ENCODE measurements at places on chromosomes 7 and 10.

DNA sequence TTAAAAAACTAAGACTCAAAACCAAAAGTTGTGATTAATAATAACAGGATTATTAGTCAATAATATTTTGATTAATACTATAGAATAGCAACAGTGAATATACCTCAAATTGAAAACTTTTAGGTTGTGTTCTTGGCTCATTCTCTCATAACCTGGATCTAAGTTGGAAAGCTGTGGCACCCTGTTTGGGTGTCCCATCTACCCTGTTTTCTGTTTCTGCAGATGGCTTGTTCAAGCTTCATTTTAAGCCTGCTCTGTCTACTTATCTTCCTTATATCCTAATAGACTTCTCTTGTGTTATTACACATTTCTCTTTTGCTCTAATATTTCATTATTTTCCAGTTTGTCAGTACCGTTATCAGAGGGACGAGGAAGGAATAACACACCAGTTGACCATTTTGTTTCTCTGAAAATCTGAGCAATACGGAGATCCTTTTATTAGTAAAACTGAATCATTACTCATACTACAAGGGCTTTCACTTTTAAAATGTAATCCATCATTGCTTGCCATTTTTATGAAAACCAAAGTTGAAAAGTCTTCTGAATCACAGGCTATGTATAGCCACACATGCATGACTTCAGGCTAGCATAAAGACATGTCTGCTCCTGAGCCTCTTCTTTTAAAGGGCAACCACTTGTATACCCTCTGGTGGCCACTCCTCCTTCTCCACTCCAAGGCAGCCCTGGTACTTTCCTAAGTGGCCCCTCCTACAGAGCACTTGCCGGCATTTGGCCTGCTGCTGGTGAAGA is 22.3 kb downstream of the COX15 start:
- no peak for DNase-seq

DNA sequence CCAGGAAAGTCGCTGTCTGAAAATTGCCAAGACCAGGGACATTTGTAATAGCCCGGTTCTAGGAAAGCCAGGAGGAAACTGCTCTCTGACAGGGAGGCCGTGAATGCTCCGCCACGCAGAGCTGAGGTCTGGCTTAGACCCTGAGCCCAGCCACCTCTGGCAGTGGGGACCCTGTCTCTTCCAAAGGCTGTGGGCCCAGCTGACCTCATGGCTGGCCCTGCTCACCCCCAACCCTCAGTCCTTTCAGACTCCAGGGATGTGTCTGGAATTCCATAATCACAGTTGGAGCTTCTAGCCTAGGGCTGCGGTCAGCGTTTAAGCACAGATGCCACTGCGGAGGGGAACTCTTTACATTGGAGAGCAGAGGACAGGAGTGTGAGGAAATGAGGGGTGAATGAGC is 6.6 kb upstream of the VIPR2 start:
- DNase-seq: no peak

GRCh38 chr10:68327889-68328786 is 3.7 kb upstream of the HNRNPH3 start:
- no peak for DNase-seq

GRCh38 chr10:1240341-1240775 is 184.2 kb downstream of the WDR37 start:
- no peak for DNase-seq

GRCh38 chr10:101070098-101070497 is 8.3 kb downstream of the KAZALD1 start:
- no peak for DNase-seq

DNA sequence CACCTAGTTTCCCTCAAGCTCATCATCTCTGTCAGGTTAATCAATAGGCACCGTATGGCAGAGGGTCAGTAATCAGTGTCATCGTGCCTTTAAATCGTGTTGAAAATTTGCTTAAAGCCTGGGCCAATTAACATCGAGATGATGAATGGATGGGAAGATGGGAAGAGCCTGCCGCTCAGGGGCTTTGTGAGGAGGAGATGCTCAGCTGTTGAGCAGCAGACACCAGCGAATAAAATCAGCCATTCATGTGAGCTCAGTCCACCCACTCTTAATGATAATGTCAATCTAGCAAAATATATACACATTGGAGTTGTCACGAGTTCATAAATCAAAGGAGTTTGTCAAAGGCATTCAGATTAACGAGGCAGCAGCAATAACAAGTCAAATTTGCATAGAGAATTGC is 97.7 kb downstream of the BTRC start:
- no peak for DNase-seq
